Smooth muscle cell of trachea (primary cell): ENCODE measurements at places on chromosomes 13 and 19. TPM values are rescaled to one million over a fixed set of nuclear protein-coding genes. Genes with fewer than 3 reads are reported as not detected.

The RPL18A gene
- 1,057 and 1,473 TPM in 2 replicates for total RNA-seq

The DNMT1 gene
- total RNA-seq = 44.0 and 97.9 TPM in 2 replicates

The CGB1 gene
- total RNA-seq = not detected in 2 replicates

The ZSCAN1 gene
- total RNA-seq = 0.83 TPM in 1 of 2 replicates, not detected in the other

The VSTM1 gene
- total RNA-seq = not detected in 2 replicates

The ATP4B gene
- 0.17 TPM in 1 of 2 replicates, not detected in the other for total RNA-seq

The CEACAM16 gene
- total RNA-seq = 0.17 TPM in 1 of 2 replicates, not detected in the other

The PSG1 gene
- total RNA-seq = 0.58 and 1.8 TPM in 2 replicates

The FCER2 gene
- total RNA-seq = not detected in 2 replicates

The CLDN10 gene
- total RNA-seq = not detected in 2 replicates

The EEF2 gene
- total RNA-seq = 2,700 and 4,831 TPM in 2 replicates

The ZNF320 gene
- total RNA-seq = 14.8 and 16.2 TPM in 2 replicates

The PLPPR3 gene
- 0.15 and 2.5 TPM in 2 replicates for total RNA-seq
